ENCODE measurements at places on chromosomes 6 and 20.

- peak; percentile 27 for DNase-seq
Measured at GRCh38 chr20:51994751-51995417, 192.6 kb upstream of the SALL4 start.

- peak; percentile 93 for DNase-seq
Measured at GRCh38 chr20:57748601-57749130, 38.9 kb upstream of the PMEPA1 start.

- DNase-seq: peak; percentile 59
Measured at GRCh38 chr6:38187325-38187724, 367.8 kb downstream of the ZFAND3 start.

- DNase-seq: peak; percentile 73
Measured at GRCh38 chr20:41655962-41656618, 37.9 kb upstream of the CHD6 start.

DNA sequence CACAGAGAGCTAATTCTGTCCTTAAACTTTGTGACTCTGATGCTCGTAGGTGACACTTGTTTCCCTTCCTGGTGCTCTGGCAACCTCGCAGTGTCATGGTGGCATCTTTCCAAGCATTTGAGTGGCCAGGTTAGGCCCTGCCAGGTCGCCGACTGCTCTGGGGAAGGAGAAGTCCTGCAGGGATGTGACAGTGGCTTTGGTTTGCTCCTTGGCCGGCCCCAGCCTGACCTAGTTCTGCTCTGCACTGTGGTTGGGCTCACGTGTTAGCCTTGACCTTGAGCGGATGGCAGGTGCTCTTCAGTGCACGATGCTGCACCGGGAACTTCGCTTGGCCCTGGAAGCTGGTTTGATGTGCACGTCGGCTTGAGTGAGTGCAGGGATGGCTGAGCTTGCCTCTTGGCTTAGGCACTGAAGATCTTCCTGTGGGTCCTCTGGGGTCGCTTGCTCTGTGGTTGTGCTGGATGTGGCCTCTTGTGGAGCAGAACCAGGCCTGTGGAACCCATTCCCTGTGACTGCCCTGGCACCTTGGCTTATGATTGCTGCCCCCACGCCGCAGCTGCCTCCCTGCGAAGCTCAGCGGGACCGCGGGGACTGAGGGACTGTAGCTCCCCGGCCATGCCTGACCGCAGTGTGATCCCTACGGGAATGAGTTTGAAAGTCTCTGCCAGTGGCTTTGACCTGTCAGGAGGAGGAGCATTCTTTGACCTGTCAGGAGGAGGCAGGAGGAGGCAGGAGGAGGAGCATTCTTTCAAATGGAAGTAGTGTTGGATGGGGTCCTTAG, 8.7 kb downstream of the OSBPL2 start:
- DNase-seq: no peak

GRCh38 chr6:111589366-111589765, 16.3 kb downstream of the TRAF3IP2 start:
- DNase-seq: no peak

DNA sequence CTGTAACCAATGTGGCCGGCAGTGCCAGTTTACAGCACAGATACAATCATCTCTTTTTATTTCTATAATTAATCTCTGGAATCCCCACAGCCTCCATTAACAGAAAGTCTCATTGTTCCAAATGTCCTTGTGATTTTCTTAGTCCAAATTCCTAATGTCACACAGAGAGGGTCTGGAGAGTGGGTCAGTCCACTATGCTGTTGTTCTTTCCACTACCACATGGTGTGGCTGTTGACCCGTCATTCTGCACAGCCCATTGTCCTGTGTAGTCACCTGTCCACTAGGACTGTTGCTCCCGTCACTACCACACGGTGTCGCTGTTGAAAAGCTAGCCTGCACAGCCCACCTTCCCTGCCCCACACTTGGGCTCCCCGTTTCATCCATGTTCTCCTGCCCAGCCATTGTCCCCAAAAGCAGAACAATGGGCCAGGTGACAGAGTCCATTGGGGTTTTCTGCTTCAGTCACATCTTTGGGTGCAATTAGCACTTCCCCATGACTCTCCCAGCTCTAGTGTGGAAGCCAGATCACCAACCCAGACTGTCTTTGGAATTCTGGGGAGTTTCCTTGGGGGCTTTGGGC, 8.6 kb upstream of the LBP start:
- peak; percentile 46 for DNase-seq

DNA sequence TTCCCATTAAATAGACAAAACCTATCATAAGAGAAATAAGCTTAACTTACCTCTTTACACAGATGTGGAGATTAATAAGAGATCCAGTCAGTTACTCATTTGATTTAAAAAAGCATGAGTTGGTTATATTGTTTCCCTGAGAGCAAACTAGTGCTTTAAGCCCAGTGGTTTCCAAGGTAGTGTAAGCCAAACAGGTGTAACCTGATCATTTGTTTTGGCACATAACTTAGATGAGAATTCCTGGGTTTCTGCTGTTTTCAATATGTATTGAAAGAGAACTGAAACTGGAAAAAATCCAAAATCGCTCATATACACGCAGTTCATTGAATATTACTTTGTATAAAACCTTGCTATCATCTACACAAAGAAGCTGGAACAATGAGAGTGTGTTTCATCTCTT, 30.5 kb upstream of the SMIM8 start:
- peak; percentile 62 for DNase-seq

GRCh38 chr20:44833437-44833836, 23.1 kb upstream of the RIMS4 start:
- no peak for DNase-seq

- no peak for DNase-seq
Measured at GRCh38 chr6:41783106-41783780, 2.7 kb downstream of the PRICKLE4 start.
